ENCODE measurements at places on chromosomes 13 and 19.

- no peak for DNase-seq
Observed at GRCh38 chr13:71474936-71475335, 392.1 kb downstream of the DACH1 start.

- DNase-seq, result no peak
Observed at GRCh38 chr13:106477303-106477702, 58.2 kb downstream of the EFNB2 start.

DNA sequence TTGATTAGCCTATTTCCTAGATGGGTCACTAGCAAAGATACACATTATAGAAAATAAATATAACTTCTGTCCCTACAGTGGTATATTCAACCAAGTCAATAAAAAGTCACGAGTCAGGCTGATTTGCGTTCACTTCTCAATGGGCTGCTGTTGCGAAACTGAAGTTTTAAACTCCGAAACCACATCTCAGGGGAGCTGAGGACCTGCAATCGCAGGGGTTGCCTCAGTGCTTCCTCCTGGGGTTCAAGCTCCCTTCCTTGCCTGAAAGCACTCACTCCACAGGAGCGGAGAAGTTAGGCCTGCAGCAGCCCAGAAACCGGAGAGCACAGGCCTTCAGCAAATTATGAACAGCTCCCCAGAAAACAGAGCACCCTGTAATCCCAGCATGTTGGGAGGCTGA lies 39.6 kb downstream of the RAB20 start:
- DNase-seq, result peak; percentile 70

DNA sequence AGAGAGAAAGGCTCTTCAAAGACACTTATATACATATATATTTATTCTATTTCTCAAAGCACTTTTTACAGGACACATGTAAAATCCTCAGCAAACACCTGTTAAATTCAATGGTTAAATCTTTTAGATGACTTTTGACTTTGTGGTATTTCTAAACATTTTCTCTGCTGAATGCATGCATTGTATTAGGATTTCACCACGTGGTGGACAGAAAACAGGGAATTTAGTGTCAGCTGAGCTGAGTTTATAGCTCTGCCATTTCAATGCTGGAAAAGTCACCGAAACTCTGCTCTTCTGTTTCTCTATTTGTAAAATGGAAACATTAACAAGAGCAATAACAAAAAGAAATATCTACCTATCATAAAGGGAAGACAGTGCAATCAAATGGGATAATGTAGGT lies 375.6 kb downstream of the ENOX1 start:
- DNase-seq, result no peak

DNA sequence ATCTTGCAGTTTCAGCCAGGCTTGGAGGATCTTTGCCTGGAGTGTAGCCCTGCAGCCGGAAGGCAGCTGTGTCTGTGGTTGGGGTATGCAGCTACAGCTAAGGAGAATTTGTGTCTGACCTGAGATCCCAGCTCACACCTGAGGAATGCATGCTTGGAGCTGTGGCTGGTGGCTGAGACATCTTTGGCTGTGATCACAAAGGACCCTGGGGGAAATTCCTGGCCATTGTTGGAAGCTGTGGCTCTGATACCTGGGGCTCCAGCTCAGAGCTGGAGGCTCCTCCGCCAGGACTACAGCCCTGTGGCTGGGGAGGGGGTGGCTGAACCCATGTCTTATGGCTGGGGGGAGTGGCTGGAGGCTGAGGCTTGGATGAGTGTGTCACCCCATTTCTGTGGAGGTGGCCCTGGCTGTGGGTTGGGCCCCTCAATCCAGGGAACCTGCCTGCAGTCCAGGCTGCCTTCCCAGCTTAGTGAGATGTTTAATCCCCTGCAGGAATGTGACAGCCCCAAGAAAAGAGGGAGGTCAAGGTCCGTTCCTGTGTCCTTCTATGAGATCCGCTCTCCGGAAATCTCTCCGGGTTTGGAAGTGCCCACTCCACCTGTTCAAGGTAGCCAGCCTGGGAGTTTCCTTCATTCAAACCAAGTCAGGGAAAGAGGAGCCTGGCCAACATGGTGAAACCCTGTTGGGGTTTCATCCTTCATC lies 27.6 kb downstream of the ARHGEF18 start:
- DNase-seq, result no peak

DNA sequence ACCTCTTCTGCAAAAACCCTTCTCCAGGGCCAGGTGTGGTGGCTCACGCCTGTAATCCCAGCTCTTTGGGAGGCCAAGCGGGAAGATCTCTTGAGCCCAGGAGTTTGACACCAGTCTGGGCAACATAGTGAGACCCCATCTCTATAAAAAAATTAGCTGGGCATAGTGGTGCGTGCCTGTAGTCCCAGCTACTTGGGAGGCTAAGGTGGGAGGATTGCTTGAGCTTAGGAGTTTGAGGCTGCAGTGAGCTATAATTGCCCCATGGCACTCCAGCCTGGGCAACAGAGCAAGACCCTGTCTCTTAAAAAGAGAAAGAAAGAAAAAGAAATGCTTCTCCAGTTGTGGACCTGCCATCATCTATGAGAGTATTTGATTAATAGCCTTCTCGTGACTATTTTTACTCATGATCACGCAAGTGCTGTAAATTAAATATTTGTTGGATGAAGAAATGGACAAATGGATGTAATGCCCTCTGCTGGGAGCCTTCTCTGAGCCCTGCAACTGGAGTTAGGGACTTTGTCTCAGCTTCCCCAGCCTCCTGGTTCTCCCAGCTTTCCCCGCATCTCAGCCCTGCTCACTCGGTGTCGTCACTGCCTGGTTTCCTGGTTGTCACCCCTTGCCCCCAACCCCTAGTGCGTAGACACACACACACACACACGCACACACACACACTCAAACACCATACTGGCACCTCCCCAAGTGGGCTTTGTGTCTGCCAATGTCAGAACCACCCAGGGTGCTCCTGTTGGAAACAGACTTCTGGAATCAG lies 12.2 kb downstream of the WIZ start:
- DNase-seq, result no peak

- no peak for DNase-seq
Observed at GRCh38 chr19:11079999-11080398, 9.3 kb upstream of the LDLR start.

GRCh38 chr13:76745261-76746200 lies 140.7 kb downstream of the KCTD12 start:
- DNase-seq, result peak; percentile 62

GRCh38 chr19:33239223-33239975 lies 13.7 kb upstream of the SLC7A10 start:
- DNase-seq, result no peak

GRCh38 chr13:65985612-65986011 lies 1244.5 kb downstream of the PCDH9 start:
- DNase-seq, result no peak

DNA sequence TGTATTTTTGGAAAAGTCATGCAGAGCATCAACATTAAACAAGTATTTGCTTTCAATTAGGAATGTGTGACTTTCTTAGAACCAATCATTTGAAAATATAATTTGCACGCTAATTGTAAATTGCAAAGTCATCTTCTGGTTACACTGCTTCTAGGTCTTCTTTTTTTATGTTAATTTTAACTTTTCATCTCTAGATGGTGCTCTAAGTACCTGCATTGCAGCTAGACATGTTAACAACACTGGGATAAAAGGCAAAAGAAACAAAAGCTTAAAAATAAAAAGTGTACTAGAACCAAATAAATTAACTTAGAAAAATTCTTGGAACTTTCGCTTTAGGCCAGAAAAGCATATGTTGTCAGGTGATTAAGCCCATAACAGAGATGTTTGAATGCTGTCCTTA lies 2758.2 kb downstream of the PCDH9 start:
- DNase-seq, result peak; percentile 64

- DNase-seq, result peak; percentile 72
Observed at GRCh38 chr19:40691421-40692211, 1.2 kb upstream of the NUMBL start.

- no peak for DNase-seq
Observed at GRCh38 chr13:78881054-78881453, 222.1 kb upstream of the OBI1 start.

GRCh38 chr13:113001241-113002140 lies 32.5 kb downstream of the MCF2L start:
- DNase-seq, result peak; percentile 28

GRCh38 chr19:44551850-44552249 lies 22.4 kb upstream of the CEACAM20 start:
- DNase-seq, result no peak

GRCh38 chr13:20405691-20406090 lies 120.0 kb downstream of the CRYL1 start:
- no peak for DNase-seq

- no peak for DNase-seq
Observed at GRCh38 chr19:38793177-38793576, 4.2 kb downstream of the LGALS7B start.

GRCh38 chr13:75670496-75670895 lies 34.4 kb downstream of the LMO7 start:
- no peak for DNase-seq

- DNase-seq, result peak; percentile 51
Observed at GRCh38 chr13:21987793-21988192, 316.9 kb downstream of the FGF9 start.

DNA sequence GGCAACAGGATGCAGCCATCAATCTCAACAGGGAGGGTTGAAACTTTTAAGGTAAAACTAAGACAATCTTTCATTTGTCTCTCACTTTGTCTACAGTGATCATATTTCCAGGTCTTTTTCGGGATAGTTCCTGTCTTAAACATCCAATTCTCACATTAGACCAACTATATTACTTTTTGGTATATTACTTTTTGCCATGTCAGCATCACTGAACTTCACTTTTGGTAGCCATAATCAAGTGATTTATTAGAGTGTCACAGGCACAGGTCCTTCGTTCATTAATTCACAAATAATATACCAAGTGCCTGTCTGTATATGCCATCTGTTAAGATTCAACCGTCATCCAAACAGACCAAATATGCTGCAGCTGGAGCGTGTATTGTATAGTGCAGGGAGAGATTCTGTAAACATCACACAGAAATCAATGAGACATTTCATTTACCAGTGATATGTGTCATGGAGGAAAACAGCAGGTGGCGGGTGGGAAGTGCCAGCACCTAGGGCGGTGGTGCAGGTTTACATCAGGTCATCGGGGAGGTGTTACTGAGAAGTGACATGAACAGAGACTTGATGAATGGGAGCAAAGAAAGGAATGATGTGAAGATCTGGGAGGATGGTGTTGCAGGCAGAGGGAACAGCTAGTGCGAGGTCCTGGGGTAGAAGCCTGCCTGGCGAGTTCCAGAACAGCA lies 24.9 kb downstream of the ARHGEF7 start:
- DNase-seq, result no peak

GRCh38 chr13:34749046-34749445 lies 193.0 kb upstream of the NBEA start:
- DNase-seq, result no peak
